ENCODE measurements at places on chromosomes 3 and 15.

DNA sequence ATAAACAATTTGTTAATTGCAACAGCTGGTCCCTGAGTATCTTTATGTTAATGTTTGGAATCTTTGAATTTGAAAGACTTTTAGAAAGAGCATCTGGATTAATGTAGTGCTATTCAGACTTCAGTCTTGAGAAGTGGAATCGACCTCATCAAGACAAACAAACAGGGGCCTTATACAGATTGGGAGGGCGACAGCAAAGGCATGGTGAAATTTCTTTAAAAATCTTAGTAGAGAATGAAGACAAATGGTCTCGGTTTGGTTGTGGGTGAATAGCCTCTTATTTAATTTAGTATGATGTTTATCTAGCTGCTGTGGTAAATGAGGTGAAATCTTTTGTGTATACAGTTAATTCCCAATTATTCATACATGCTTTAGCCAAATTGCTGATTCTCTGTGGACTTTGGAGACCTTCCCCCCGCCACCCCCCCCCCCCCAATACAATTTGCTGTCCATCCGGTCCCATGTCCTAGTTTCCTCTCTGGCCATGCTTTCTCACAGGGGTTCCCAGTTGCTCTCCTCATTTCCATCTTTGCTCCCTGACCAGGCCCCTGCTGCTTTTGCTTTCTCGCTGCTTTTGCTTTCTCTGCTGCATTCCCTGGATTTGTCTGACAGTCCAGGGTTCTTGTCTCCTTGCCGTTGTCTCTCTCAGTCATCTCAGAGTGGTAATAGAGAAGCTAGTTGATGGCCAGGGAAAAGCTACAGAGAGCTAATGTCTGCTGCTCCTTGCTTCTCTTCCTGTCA lies 135.3 kb downstream of the FNDC3B start:
- no peak for DNase-seq

DNA sequence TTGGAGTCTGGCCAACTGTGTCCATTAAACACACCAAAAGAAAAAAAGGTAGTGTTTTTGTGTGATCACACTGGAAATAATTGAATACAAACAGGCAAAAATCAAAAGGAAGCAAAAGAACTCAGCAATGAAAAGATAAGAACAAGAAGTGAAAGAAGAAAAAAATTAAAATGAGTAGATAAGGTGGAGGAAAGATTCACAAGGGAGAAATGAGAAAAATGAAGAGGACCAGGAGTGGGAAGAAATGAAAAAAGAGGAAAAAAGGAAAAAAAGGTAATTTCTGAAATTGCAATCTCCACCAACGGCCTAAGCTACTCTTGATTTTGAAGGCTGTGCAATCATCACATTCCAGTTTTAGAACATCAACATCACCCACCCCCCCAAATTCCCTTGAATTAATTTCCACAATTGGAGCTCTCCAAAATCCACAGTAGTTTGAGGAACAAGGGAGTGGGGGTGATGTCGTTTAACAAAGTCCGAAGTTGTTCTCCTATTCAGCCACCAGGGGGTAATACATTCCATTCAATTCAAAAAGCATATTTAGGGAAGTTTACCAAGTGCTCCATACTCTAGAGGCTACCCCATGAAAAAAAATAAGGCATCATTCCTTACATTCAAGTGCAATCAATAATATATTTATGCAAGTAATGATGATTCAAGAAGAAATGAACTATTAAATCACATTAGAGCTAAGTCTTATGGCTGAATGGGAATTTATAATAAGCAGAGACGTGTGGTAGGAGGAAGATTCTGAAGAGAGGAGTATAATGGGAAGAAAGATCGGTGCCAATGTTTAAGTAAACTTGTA lies 37.4 kb downstream of the ZNF860 start:
- no peak for DNase-seq

DNA sequence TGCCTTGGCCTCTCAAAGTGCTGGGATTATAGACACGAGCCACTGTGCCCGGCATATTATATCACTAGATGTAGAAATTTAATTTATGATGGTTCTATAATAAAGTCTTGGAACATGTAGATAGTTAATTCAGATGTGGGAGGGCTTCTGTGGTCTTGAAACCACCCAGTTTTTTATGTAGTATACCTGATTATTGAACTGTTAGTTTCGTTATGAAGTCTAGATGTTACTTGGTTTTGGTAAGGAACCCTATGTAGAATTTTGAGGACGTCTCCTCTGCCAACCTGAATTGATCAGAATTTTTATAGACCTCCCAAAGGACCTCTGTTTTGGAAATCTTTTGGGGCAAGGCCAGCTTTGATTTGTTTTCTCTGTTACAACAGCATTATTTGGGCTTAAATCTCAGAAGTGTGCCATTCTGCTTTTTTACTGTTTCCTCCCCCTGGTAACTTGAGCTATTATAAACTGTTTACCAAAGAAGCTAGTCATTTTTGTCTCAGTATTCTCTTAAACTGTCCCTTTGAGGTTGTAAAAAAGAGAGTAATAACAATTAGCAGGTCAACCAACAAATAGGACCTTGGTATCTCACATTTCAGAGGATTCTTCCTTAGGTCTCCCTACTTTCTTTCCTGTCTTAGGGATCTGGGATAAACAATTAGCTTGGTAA lies 20.8 kb downstream of the AKAP13 start:
- no peak for DNase-seq

GRCh38 chr3:27479806-27480543 lies 4.2 kb downstream of the SLC4A7 start:
- DNase-seq: no peak

GRCh38 chr15:78058401-78058935 lies 19.0 kb downstream of the TBC1D2B start:
- no peak for DNase-seq

GRCh38 chr3:101495552-101495951 lies 17.5 kb downstream of the SENP7 start:
- DNase-seq: no peak

GRCh38 chr15:60917461-60918145 lies 311.5 kb downstream of the RORA start:
- no peak for DNase-seq

GRCh38 chr3:26193558-26193957 lies 403.7 kb downstream of the OXSM start:
- DNase-seq: no peak

GRCh38 chr3:18423401-18424212 lies 1.5 kb downstream of the SATB1 start:
- peak; percentile 52 for DNase-seq

DNA sequence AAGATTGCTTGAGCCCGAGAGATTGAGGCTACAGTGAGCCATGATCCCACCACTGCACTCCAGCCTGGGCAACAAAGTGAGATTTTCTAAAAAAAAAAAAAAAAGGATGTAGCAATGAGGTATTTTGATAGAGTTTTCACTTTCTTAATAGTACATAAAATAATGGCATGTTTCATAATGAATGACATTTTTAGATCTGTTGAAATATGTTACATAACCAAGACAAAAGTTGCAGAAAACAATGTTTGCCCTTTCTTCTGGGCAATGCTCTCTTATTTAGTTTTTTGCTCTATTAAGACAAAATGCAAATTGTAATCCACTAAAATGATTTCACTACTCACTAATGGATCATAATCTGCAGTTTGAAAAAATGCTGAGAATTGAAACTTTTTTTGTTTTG lies 4.4 kb upstream of the MAPK6 start:
- no peak for DNase-seq

GRCh38 chr15:51332206-51333147 lies 5.9 kb downstream of the CYP19A1 start:
- no peak for DNase-seq

- no peak for DNase-seq
These were observed 7.5 kb downstream of the CNTN3 start for GRCh38 chr3:74606996-74607395.

- no peak for DNase-seq
These were observed 83.6 kb downstream of the PDZRN3 start for GRCh38 chr3:73540969-73541740.

DNA sequence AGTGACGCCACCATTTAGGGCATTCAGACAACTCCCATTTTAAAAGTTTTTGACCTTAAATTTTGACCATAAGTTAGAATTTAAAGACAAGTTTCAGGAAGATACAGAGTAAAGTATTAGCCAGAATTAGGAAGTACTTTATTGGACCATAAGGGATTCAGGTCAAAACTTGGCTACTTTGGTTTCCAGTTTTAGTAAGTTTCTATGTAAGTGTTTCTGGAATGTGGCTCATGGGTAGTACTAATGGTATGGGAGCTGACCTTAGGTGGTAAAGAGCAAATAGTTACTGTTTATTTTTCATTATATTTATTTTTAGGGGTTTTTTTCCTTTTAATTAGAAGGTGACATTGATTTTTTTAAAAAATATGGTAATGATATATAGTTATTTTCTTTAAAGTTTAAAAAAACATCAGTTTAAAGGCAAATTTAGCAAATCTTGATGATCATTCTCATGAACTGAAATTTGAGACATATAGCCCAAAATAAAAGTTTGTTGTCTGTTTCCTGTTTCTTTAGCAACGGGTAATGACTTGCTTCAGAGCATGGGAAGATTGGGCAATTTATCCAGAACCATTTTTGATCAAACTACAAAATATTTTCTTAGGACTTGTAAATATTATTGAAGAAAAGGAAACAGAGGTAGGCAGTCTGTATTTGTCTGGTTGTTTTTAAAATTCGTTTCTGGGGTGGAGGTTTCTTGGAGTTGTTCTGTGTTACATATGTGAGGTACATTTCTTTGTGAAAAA lies 34.3 kb downstream of the U2SURP start:
- DNase-seq: no peak

GRCh38 chr3:129046037-129046731 lies 14.4 kb upstream of the GP9 start:
- DNase-seq: no peak

DNA sequence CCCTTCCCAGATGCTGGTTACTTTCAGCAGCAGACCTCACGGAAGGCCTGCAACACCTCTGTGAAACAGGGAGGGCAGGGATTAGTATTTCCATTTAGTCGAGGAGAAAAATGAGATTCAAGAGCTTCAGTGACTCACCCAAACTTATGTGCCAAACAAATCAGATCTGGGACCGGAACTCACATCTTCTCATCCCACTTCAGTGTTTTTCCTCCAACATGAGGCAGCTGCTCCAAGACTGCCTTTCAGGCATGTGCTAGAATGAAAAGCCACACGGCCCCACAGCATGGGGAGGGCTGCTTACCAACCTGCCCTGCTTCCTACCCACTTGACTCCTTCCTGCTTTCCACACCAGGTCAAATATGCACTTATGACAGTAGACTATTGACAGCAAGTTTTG lies 129.4 kb upstream of the SLC24A5 start:
- DNase-seq: no peak

- DNase-seq: no peak
These were observed 984 bp upstream of the DUT start for GRCh38 chr15:48330105-48330785.

- DNase-seq: no peak
These were observed 68.0 kb downstream of the DIPK2A start for GRCh38 chr3:144039661-144040060.

DNA sequence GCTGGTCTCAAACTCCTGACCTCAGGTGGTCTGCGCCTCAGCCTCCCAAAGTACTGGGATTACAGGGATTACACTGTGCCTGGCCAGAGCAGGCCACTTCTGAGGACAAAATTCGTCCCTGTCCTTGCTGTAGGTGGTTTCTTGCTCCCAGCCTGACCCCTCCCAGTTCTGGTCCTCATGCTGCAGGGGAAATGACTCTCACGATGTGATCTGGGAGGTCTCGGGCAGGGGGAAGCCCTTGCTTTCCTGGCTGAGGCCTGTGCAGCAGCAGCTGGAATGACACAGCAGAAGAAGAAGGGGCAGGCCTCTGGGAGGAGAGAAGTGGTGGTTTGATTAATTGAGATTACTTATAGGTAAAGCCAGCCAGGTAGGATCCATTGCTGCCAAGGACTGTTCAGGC lies 39.3 kb downstream of the MEGF11 start:
- no peak for DNase-seq

GRCh38 chr15:48720646-48721045 lies 75.1 kb upstream of the FBN1 start:
- no peak for DNase-seq

- no peak for DNase-seq
These were observed 223.8 kb upstream of the PRICKLE2 start for GRCh38 chr3:64449026-64449425.
